Stimulated activated CD8-positive, alpha-beta memory T cell treated with anti-CD3 and anti-CD28 coated beads, Interleukin-4, amount 100 ng/mL, for 1 hour (primary cell): ENCODE measurements at places on chromosomes 4 and X.

DNA sequence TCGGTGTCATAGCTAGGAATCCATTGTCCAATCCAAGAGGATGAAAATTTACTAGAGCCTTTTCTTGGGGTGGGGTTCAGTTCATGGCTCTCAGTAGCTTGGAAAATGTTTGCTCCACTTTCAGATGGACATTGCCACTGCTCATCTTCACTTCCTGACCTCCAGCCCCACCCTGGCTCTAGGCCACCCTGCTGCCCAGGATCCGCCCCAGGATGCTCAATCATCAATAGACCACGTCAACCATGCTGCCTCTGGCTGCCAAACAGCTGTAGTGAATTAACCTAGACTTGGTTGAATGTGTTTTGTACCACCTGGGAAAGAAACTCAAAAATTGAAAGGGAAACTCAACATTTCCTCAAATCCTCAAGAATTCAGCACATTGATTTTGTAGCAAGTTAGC lies 37.2 kb upstream of the HSD17B10 start:
- DNase-seq = no peak

GRCh38 chr4:79042079-79042674 lies 102.9 kb upstream of the PAQR3 start:
- no peak for DNase-seq

DNA sequence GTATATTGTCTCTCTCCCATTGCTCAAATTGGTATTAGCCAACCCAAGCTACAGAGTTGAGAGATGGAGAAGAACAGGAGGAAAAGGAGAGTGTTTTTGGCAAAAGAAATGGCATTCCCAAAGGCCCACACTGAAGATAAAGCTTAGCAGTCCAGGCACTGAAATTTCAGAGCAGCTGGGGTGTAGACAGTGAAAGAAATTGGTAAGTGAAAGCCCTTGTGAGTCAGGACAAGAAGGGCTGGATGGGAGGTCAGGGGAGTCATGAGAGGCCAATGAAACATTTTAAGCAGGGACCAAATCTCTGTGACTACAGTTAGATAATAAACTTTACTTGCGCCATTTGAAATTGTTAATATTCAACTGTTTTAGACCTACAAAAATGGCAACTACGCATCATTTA lies 177.7 kb downstream of the ADAMTS3 start:
- no peak for DNase-seq

- no peak for DNase-seq
Observed at GRCh38 chrX:68666580-68666979, 19.1 kb downstream of the STARD8 start.
